Heart right ventricle (tissue), 16 donors: ENCODE measurements at places on chromosomes 7 and 10.

DNA sequence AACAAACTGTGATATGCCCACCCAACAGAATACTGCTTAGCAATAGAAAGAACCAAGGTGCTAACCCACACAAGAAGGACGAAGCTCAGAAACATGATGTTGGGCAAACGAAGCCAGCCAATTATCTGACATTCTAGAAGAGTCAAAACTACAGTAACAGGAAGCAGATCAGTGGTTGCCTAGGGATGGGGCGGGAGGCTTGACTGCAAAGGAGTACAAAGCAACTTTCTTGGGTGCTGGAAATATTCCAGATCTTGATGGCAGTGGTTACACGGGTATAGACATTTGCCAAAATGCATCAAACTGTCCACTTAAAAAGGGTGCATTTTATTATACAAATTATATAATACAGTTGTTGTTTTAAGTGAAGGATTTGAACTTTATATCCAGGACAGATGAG, 41.1 kb upstream of the RET start:
- no peak for DNase-seq

GRCh38 chr10:44929356-44930255, 18.5 kb downstream of the TMEM72 start:
- no peak for DNase-seq

DNA sequence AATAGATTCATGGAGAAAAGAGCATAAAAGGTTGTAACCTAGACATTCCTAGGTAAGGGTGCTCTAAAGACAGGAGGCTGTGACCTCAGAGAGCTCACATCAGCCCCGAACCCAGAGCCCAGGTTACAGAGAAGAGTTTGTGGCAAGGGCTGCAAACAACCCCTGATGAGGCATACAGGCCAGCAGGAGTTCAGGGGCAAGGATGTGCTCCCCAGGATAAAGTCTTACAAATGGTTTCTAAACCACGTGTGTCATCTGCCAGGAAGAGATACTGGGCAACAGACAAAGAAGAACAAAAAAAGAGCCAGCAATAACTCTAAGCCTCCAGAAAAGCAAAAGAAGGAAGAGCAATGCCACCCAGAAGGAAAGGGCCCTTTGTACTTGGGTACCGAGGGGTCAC, 27.7 kb downstream of the NCAPG2 start:
- DNase-seq: no peak

GRCh38 chr10:2548071-2548470, 519.3 kb upstream of the PFKP start:
- no peak for DNase-seq

DNA sequence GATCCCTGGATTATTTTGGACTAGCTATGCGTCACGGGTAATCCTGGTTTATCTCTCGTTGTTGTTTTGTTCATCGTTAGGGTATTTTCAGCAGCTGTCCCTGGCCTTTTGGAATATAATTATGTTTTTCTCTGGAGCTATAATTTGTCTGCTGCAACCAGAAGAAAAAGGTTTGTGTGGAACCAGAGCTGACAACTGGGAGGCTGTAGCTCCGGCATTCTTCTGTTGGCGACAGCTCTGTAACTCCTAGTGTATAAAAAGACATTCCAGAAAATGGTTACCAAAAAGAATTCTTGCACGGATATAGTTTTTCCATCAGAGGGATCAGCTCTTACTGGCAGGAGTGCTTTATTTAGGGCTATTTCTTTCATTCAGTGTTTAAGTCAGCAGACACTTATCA, 130.9 kb upstream of the PRR15 start:
- DNase-seq: no peak

- DNase-seq: no peak
Measured at GRCh38 chr10:11298116-11298515, 280.4 kb downstream of the CELF2 start.

GRCh38 chr10:10699427-10699826, 318.2 kb upstream of the CELF2 start:
- DNase-seq: no peak

- DNase-seq: no peak
Measured at GRCh38 chr10:93032105-93032808, 28.3 kb upstream of the CYP26C1 start.
